ENCODE measurements at places on chromosomes 16 and 17.

GRCh38 chr17:67659028-67659427 is 58.7 kb upstream of the NOL11 start:
- DNase-seq: no peak

DNA sequence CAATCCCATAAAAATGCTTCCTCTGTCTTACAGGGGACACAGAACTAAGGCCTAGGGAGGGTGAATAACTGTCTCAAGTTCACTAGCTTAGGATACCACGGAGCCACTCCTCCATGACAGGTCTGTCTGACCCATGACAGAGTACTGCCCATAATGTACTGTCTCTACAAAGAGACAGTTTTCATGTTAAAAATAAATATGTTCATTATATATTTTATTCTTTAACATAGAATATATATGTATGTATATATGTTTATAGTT is 28.3 kb upstream of the DYNLRB2 start:
- DNase-seq: no peak

- no peak for DNase-seq
Measured at GRCh38 chr17:82697808-82698064, 762 bp downstream of the RAB40B start.

DNA sequence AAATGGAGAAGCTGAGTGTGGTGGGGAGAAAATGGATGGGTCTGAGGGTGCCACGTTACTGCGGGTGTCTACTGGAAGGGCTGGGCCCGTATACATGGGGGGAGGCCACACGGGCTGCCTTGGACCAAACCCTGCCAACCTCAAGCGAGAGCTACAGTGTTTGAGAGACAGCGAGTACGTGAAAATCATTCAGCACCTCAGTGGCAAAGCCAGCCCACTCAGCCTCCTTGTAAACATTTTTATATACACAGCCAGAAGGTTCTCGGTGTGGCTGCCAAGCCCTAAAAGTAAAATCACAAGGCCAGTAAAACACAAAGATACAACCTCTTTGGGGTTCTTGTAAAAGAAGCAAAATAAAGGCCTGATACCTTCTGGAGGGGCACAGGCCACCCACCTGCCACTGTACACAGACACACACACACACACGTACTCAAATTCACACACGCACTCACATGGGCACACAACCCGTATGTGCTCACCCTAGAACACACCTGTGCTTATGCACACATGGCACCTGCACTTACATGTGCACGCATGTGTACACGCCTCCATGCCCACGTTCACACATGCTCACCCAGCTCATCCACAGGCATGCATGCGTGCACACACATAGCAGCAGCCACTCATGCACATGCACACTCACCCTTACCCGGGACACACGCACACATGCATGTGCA is 102.8 kb downstream of the GSG1L start:
- no peak for DNase-seq

GRCh38 chr16:85634747-85635544 is 21.8 kb downstream of the GSE1 start:
- DNase-seq: peak; percentile 28

DNA sequence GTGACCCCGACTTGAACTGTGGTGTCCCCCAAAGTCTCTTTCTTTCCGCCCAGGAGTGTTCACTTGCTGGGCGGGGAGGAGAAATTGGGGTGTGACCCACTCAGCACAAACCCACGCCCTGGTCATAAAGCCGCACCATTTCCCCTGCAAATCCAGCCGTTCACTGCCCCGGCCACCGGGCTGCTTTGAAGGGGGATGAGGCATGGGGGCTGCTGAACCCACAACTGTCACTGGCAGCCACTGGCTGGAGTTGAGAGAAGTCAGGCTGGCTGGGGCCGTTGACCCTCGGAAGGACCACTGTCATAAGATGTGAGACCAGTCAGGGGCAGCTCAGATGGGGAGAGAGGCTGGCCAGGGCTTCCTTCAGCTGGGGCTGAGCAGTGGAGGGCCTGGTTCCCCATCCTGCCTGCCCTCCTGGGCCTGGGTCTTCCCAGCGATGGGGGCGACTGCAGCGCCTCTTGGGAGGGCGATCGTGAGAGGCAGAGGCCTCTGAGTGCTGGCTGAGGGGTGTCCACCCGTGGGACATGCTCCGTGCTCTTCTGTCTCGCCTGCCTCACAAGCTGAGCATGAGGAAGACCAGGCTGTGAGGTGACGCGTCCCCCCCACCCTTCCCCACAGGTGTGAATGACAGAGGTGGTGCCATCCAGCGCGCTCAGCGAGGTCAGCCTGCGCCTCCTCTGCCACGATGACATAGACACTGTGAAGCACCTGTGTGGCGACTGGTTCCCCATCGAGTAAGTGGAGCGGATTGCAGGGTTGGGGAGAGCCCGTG is 19.5 kb downstream of the C16orf90 start:
- DNase-seq: no peak

DNA sequence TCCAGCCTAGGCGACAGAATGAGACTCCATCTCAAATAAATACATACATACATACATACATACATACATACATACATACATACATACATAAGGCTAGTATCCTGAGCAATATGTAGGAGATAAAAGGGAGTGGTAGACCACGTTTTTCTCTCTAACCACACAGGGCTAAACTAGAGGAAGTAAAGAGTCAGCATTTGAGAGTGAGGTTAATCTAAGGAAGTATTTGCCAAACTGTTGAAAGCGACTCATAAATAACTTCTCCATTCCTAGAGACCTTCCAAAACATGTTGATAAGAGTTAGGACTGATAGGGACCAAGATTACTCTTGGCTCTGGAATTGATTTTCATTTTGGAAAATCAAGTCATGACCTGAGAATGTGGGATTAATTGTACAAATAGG is 68.9 kb downstream of the NEUROD2 start:
- no peak for DNase-seq

DNA sequence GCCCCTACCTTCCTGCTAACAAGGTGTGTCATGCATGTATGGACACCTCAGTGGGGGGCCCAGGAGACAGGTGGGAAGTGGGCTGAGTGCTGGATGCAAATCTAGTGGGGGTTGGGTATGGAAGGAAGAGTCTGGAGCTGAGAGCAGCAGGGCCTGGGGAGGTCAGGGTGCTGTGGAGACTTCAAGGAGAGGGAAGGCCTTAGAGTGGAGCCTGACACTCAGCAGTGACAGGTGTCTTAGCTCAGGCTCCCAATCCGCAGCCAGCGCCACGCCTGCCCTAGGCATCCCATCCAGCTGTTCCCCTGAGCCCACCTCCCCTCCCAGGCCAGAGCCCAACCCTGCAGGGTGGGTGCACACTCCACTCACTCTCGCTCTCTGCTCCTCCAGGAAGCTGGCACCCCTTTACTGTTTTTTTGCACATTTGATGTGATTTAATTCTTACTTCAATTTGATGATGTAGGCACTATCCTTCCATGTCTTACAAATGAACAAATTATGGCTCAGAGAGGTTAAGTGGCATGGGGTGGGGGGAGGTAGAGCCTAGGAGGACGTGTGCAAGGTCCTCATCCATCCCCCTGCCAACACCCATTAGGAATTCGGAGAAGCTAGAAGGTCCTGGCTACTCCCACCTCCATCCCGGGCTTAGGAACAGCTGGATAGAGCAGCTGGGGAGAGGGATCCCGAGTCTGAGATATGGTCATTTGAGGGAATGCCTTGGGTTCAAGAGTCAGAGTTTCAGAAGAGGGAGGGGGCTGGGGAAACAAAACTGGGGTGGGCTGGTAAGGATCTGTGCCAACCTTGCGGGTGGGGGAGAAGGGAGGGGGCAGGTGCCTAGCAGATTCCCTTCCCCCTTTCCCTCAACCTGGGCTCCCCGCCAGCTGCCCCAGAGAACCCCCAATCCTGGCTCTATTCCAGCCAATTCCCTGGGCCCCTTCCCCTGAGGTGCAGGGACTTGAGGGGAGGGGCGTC is 2.1 kb downstream of the FAM171A2 start:
- peak; percentile 57 for DNase-seq

DNA sequence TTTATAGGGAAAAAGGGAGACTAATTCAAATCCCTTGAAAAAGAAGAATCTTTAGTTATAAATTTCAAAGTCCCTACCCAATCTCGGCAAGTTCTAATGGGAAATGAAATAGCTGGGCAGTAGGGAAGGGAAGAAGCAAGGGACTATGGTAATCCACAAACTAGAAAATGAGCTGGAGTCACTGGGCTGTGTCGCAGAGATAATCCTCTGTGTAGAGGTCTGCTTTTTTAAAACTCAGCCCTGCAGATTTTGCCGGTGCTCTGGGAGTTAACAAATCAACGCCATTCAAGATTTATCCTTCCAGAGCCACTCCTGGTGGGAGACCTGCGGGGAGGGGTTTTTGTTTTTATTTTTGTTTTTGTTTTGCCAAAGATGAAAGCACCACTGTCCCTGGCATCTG is 20.8 kb downstream of the SNX11 start:
- DNase-seq: no peak

- DNase-seq: peak; percentile 81
Measured at GRCh38 chr16:56108724-56109123, 82.6 kb upstream of the GNAO1 start.

DNA sequence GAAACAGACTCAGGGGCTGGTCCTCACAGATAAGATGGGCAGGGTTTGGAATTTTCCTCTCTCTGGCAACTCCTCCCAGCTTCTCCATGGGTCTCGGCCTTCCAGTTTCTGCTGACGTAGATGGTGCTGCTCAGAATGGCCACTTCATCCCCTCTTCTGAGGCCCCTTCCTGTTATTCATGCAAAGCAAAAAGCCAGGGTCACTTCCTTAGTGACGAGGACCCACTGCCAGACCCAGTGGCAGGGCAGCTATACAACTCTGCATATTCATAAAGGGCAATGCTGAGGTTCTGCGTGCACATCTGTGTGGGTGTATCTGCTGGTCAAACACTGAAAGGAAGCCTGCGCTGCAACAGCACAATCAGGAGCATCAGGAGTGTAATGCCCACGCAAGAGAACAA is 108.8 kb downstream of the WSCD1 start:
- DNase-seq: no peak

DNA sequence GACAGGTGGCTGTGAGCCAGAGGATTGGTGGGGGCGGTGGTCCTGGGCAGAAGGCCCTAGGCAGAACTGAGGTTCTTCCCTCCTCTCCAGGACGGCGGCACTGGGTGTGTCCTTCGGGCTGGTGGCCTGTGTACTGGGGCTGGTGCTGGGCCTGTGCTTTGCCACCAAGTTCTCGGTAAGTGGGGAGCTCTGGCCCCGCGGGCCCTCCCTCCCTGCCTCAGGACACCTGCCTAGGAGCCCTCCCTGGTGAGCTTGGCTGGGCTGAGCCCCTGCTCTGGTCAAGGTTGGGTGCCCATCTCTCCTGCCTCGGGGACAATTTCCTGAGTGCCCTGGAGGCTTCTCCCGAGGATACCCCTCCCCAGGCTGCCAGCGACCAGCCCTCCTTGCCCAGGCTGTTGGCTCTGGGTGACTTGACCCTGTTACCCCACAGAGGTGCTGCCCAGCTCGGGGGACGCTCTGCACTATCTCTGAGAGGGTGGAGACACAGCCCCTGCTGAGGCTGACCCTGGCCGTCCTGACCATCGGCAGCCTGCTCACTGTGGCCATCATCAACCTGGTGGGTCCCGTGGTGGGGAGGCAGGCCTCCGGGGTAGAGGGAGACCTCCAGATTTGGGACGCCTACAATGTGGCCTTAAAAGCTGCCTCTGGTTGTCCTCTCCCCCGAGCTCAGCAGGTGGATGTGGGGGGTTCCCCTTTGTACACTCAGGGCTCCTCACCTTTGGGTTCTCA is 42.0 kb downstream of the ADCY7 start:
- no peak for DNase-seq

- DNase-seq: no peak
Measured at GRCh38 chr16:48632137-48632774, 22.3 kb upstream of the N4BP1 start.

All from NCI-H69 (cell line).